ENCODE measurements at places on chromosomes 7 and 10.
A peak's percentile ranks its signal among the peaks of the same experiment; 100 is the strongest.

DNA sequence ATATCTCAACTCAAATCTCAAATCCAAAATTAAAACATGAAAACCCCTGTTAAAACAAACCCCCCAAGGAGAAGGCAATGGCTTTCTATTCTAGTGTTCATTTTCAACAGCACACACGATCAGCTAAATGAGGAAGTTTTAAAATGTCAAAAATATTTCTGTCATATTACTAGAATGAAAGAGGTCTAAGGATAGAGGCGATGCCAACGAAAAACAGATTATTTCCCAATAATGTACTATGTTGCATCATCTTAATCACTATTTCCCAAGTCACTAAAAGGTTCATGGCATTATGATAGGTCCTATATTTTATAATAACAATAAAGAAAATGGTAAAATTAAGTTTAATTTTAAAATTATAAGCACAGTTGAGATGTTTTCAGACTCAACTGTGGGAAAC, 10.1 kb downstream of the CNOT4 start:
- DNase-seq: peak; percentile 28

GRCh38 chr7:42314696-42315095, 77.7 kb upstream of the GLI3 start:
- peak; percentile 32 for DNase-seq

GRCh38 chr10:3393958-3394357, 221.4 kb upstream of the PITRM1 start:
- no peak for DNase-seq

DNA sequence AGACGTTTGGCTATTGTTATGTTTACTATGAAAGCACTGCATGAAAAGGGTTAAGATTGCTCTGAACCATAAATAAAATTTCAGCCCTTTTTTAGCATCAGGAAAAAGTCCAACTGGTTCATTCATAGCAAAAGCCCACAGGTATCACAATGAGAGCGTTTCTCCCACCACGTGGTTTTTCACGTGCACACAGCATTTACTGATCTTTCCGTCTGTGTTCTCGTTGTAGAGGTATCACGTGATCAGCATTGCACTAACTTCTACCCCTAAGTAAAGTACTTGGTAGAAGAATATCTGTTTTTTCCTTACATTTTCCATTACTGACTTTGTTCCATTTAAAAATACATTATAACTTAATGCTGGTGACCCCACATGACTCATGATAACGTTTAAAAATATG, 17.8 kb upstream of the CCDC3 start:
- DNase-seq: no peak

- DNase-seq: no peak
Observed at GRCh38 chr10:11866199-11866925, 43.2 kb downstream of the PROSER2 start.

DNA sequence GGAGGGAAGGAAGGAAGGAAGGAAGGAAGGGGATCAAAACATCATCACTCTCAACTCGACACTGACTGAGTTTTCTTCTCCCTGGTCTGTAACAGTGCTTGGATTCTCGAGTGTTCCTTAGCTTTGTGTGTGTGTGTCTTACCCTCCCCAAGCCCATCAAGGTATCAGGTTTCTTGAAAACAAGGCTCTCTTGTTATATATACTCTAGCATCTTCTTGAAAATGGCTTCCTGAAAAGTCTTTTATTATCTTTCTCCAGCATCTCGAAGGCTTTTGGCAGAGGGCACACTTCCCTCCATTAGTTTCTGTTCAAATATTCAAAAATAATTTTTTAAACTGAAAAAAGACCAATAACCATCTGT, 13.4 kb downstream of the SERPINE1 start:
- peak; percentile 87 for DNase-seq

DNA sequence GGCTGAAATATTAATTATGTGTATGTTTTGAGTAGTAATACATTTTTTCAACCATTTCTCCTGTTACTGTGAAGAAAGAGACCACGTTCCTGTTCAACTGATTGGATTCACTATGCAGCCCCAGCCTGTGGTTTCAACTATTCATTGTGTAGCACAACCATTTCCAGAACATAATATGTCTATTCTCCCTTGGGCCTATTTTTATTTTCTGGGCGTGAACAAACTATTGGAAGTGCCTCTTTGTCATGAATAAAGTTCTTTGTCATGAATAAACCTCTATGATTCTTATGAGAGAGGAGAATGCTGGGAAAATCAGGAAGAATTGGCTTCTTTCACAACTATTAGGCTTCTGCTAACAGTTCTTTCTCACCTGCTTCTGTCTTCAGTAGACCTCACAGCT, 152.4 kb downstream of the GNAT3 start:
- no peak for DNase-seq

GRCh38 chr7:142913566-142913965, 20.0 kb downstream of the TRPV5 start:
- DNase-seq: no peak

DNA sequence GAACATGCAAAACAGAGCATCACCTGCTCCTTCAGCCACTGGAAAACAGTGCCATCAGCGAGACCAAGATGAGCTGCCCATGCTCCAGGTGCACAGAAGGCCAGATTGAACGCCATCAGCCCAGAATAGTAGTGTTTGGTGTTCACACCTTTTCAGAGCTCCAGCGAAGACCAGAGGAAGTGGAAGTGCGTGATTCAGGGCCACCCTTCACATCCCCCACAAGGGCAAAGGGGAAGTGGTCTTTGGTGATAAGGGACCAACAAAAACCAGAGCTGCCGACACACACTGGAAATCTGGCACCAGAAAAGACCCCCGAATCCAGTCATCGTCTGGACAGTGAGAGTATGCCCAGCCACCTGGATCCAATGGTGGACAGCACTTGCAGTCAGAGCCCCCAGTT, 29.5 kb upstream of the TMEM72 start:
- no peak for DNase-seq

DNA sequence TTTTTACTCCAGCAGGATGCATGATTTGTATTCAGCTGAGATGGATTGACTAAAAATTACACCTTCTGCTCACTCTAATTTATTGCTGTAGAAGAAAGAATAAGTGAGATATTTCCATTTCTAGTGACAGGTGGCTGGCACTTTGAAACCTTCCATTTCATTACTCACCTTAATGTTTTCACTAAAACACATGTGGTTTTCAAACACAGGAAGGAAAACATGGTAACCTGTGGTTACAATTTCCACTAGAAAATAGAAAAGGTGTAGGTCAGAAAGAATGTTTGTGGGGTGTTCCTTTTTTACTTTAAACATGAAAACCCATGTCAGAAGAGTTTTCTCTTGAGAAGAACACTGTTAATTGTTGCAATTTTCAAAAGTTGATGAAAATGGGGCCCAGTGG, 12.0 kb upstream of the PRKCQ start:
- no peak for DNase-seq

GRCh38 chr7:75625868-75626267, 112.9 kb downstream of the HIP1 start:
- no peak for DNase-seq

DNA sequence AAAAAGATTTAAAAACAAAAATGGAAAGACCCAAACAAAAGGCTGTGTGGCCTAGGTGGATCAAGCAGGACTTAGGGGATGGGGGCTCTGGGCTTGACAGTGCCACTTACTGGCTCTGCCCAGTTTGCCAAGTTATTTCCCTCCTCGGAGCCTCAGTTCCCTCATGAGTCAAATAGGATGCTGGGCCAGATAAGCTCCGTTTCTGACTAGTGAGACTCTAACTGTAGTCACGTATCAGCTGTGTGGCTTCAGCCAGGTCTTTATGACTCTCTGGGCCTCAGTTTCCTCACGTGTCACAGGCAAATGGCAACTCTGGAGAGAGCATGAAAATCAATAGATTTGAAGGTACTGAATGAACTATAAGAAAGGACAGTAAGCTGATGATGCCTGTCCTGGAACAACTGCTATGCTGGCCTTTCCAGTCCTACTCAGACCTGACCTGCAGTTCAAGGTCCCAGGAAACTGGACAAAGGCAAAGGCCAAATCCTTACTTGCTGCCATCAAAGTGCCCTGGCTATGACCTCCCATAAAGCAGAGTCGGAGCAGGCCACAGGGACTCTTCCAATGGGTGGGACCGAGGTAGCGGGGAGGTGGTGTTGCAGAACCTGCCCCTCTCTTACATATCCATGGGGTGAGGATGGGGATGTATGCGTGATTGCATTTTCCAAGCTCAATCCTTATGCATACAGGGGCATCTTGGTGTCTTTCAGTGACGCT, 27.0 kb downstream of the FAM53B start:
- DNase-seq: no peak

DNA sequence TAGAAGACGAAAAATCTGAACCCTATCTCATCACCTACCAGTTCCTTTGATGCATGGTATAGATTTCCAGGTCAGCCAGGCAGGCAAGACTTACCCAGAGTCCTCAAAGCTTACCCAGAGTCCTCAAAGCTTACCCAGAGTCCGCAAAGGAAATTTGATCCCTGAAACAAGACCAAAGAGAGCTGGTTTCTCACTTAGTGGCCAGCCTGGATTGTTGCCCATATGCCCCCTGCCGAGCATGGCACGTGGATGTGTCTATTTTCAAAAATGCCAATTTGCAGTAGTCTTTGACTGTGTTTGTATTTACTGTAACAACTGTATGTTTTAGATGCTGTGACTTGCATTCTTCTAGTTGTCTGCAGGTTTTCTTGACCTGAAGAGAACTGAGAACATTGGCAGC, 120.2 kb upstream of the STARD3NL start:
- no peak for DNase-seq

DNA sequence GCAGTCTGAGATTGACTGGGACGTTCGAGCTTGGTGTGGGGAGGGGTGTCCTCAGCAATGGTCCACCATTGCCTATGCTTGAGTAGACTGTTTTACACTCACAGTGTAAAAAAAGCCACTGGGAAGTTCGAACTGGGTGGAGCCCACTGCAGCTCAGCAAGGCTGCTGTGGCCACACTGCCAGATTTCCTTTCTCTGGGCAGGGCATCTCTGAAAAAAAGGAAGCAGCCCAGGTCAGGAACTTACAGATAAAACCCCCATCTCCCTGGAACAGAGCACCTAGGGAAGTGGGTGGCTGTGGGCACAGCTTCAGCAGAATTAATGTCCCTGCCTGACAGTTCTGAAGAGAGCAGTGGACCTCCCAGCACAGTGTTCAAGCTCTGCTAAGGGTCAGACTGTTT, 80.3 kb downstream of the BICC1 start:
- no peak for DNase-seq

DNA sequence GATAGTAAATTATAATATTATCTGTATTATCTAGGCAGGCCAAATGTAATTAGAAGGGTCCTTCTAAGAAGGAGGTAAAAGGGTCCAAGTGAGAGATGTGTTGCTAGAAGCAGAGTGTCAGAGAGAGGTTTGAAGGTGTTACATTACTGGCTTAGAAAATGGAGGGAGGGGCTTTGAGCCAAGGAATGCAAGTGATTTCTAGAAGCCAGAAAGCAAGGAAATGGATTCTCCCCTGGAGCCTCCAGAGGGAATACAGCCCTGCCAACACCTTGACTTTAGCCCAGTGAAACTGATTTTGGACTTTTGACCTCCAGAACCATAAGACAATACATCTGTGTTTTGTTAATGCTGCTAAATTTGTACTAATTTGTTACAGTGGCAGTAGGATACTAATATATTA, 97.9 kb upstream of the IL6 start:
- no peak for DNase-seq

GRCh38 chr7:108045154-108045553, 42.2 kb upstream of the LAMB1 start:
- DNase-seq: peak; percentile 57

- no peak for DNase-seq
Observed at GRCh38 chr7:51276967-51277366, 39.6 kb downstream of the COBL start.

- peak; percentile 72 for DNase-seq
Observed at GRCh38 chr7:112411186-112411795, 39.0 kb upstream of the IFRD1 start.

GRCh38 chr10:18303851-18304801, 163.9 kb downstream of the CACNB2 start:
- DNase-seq: no peak

DNA sequence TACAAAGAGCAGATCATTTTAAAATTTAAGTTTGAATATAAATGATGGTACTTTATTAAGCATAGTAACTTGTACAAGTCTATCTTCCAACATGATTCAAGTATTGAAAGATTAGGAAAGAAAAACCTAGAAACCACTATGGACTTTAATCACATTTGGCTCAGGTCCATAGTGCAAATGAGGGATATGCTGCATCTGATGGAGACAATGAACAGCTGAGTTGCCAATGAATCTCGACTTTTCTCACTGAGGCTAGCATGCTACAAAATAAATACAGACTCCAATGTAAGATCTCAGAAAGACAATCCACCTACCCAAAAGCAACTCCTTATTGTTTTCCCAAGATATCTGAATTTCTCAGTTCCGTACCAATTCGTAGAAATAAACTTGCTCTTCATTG, 89.8 kb downstream of the SEMA3A start:
- DNase-seq: no peak

DNA sequence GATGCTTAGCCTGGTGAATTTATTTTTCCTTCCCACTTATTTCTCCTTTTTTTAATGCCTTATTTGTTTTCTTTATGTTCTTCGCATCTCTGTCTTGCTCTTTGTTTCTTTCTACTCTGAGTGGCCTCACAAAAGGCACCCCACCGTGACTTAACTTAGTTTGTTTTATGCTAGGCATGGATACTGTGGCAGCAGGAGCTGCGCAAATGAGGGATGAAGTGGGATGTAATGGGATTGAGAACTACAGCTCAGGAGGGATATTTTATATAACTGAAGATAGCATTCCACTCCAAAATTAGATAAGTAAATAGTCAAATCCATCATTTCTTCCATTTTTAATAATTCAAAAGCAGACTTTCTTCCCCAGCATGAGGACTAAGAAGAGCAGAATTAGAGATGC, 1.7 kb upstream of the CACNA2D1 start:
- no peak for DNase-seq

- DNase-seq: peak; percentile 9
Observed at GRCh38 chr7:26500749-26501352, 209.2 kb downstream of the SNX10 start.

DNA sequence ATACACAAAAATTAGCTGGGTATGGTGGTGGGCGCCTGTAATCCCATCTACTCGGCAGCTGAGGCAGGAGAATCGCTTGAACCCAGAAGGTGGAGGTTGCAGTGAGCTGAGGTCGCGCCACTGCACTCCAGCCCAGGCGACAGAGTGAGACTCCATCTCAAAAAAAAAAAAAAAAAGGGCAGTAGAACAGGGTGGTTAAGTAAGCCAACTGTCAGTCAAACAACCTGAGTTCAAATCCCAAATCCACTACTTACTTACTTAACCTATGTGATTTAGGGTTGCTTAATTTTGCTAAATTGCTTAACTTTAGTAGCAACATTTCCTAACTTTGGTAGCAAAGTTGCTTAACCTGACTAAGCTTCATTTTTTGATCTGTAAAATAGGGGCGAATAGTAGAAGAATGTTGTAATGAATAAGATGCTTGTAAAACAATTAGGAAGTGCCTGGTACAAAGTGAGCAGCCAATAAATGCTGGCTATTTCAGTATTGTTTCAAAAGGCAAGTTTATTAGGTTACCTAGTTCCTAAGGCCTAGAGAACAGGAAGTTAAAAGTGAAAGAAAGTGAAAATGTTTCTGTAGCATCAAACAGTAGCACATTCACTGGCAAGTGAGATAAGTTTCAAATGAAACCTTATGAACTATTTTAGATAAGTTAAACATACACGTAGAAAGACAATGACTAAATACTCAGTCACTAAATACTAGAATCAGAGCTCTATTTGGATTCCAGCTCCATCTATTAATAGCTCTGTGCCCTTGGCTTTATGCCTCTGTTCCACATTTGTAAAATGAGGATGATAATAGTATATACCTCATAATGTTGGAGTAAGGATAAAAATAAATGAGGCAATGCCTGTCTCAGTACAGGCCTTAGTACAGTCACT, 64.3 kb downstream of the HOXA1 start:
- peak; percentile 52 for DNase-seq

Measured in cardiac fibroblast (primary cell).